ENCODE measurements at places on chromosomes 13 and 19.

DNA sequence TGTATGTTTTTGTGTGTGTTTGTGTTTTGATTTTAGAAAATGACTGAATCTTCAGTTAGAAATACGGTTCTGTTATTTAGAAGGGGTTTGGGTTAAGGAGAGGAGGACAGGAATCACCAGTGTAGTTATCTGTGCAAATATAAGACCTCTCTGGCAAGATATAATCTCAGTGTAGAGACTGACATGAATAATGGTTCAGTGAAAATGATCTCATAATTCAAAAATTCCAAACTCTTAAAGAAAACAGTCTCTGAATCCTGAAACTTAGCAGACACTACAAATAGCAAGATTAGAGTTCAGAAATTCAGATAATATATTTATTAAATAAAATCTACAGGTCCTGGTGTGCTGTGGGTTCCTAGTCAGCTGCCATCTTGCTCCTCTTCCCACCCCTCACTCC, 73.5 kb downstream of the PDS5B start:
- DNase-seq: no peak

DNA sequence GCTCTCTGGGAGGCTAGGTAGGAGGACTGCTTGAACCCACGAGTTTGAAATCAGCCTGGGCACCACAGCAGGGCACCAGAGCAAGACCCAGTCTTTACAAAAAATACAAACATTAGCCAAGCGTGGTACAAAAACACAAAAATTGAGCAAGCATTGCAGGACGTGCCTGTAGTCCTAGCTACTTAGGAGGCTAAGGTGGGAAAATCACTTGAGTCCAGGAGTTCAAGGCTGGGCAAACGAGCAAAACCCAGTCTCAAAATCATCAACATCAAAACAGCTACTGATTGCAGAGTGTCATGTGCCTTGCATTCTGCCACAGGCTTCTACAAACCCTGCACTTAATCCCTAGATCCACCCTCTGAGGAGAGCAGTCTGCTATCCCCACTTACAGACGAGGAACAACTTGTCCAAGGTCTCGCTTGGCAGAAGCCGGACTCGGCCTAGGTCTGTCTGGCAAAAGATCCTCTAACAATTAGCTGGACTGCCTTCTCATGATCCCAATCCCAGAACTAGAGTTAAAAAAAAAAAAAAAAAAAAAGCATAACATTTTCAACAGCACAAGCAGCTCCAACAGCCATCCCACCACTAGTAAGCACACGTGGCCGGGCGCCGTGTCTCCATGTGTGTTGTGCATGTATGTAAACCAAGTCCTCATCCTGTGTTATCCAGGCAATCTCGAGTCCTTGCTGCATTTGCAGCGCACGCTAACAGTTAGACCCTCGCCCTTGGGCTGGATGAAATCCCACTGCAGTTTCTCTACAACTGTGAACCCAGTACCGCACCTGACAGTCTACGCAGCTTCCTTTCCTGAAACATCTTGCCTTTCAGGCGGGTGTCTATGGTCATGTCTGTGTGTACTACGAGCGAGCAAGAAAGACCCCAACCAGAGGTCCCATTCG, 2.0 kb downstream of the PPP6R1 start:
- no peak for DNase-seq

DNA sequence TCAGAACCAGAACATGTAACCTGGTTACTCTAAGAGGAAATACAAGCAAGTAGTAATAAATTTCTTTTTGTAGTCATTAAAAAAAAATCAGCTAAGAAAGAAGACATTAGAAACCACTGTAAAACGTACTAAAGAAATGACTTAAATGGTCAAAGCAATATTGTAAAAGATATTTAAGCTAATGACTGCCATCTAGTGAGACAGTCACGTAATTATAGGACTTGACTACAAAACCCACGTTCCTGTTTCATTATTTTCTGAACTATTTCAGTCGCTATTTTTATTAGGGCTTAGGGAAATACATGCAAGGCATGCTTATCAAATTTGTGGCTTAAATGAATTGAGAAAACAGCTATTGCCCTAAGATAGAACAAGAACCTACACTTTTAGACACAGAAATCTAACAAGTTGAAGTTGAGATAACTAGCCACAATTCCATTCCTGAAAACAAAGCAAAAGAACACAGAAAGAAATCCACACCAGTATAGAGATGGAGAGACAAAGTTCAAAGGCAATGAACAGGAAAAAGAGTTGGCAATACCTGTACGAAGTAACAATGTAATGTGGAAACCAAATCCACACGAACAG, 17.9 kb downstream of the ALG5 start:
- no peak for DNase-seq

- peak; percentile 18 for DNase-seq
These were observed 5.9 kb upstream of the ARGLU1 start for GRCh38 chr13:106573868-106574267.

- DNase-seq: peak; percentile 77
These were observed 8.7 kb downstream of the SYNGR4 start for GRCh38 chr19:48372904-48373303.

DNA sequence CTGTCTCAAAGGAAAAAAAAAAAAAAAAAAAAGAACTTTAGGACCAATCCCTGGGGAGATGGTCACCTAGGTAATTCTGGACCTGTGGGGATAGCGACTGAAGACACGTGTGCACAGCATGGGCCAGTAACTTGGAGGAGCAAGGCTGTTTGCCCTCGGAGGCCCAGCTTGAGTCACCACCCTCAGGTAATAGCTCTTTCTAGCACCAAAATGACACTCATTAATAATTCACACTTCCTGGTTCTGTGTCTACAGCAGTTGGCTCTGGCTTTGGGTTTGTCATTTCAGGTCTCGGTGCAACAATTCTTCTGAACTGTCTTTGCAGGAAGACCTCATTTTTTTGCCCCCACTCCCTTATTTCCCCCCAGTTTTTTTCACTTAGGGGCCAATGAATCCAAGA, 3.9 kb upstream of the ATP11A start:
- no peak for DNase-seq

GRCh38 chr13:23506807-23507291, 63.4 kb upstream of the TNFRSF19 start:
- DNase-seq: no peak

DNA sequence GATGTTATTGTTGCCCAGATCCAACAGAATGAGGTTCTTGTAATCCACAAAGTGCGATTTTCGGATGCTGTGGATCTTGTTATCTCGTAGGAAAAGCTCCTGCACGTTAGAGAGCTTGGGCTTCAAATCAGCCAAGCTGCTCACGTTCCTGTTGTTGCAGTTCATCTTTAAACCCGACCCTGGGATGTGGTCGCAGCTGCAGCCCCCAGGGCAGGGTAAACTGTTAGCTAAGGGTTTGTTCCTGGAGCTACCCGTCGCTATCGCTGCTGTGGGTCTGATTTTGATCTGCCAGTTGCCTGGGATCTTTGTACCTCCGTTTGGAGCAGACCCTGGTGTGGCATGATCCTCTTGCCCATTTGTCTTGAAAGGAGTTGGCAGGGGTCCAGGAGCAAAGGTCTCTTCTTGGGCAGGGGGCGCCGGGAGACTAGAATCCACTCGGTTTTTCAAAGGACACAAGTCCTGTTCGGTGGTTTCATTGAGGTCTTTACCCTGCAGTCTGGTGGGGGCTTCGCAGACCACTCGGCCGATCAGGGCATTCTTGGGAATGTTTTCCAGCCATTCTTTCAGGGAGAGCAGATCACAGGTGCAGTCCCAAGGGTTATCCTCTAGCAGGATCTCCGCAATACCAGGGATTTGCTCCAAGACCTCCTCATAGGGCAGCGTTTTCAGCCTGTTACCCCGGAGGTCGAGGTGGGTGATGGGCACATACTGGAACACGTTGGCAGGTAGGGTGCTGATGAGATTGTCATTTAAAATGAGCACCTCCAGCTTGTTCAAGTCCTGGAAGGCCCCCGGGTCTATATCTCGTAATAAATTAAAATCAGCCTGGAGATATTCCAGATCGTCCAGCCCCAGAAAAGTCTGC, 1.8 kb downstream of the SLITRK1 start:
- DNase-seq: no peak

DNA sequence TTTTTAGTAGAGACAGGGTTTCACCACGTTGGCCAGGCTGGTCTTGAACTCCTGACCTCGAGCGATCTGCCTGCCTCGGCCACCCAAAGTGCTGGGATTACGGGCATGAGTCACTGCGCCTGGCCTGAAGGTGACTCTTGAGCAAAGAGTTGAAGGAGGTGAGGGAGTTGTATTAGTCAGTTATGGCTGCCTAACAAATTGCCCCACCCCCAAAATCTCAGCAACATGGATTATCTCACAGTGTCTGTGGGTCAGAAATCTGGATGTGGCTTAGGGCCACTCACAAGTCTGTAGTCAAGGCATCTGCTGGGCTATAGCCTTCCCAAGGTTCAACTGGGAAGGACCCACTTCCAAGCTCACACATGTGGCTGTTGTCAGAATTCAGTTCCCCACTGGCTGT, 52.8 kb upstream of the ADGRE5 start:
- no peak for DNase-seq

DNA sequence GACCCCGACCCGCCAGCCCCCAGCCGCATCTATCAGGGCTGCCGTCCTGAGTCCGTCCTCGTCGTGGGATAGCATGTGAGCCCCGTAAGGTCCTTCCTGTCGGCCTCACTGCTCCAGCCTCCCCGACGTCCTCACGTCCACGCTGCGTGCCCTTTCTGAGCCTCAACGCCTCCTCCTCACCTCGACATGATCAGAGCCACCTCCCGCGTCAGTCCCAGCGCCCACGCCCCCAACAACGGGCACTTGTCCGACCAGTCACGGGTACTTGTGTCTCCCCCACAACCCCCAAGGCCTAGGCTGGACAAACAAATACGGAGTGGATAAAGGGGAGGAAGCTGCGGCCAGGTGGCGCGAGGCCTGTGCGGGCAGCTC, 665 bp downstream of the ZNF497 start:
- peak; percentile 65 for DNase-seq

GRCh38 chr19:7297742-7298141, 3.5 kb upstream of the INSR start:
- DNase-seq: no peak

DNA sequence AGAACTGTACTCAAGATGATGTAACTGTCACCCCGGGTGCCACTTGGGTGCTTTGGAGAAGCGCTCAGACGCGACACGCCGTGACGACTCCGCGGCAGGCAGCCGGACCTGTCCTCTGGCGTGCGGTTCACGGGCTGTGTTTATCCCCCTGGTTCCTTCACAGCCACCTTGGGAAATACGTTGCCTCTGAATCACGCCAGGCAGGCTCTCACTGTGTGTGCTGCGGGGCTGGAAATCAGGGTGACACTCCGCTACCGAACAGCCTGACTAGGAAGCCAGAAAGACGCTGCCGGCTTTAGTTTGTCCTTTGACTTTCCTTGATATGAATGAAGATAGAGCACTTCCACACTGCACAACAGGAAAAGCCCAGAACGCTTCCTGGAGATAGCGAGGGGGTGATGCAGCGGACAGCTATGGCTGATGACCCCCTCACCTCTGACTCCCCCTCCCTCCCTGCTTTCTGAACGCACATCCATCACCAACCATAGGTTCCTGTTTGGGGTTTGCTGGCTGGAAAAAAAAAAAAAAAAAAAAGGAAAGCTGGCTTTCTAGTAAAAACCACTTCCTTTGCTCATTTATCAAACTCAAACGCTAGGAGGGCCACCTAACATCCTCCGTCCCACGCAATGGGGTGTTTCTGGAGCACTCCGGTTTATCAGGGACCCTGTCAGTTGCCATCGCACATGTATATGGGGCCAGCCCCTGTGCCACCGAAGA, 3.7 kb upstream of the GP6 start:
- DNase-seq: no peak

- no peak for DNase-seq
These were observed 2.9 kb downstream of the UBL3 start for GRCh38 chr13:29847501-29847983.

- no peak for DNase-seq
These were observed 997 bp upstream of the ZNF446 start for GRCh38 chr19:58474997-58475713.

DNA sequence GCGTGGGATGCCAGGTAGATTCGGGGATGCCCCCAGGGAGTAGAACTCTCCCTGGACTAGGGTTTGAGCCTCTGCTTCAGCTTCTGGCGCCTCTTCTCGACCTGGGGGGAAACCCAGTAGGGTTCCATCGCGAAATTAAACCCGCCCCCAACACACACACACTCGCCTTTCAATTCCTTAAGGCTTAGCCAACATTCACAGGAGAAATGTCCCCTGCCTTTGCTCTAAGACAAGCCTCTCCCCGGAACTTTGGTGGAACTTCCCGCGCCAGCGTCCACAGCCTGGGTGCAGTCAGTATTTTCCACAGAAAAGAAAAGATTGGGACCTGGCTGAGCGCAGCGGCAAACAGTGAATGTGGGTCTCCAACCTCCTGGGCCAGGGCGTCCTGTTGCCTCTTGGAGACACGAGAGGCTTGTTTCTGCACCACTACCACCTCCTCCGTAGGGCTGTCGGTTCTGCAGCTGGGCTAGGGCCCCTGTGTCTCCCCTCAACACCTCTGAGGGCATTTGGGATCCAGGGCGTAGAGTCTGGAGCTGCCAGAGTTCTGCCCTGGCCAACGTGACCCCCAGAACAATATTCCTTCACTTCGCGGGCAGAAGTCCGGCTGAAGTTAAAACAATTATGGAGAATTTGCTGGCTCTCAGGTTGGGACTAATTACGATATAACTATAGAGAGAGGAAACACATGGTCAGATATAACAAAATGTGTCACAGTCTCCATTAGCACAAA, 3.2 kb downstream of the PDX1 start:
- DNase-seq: no peak

DNA sequence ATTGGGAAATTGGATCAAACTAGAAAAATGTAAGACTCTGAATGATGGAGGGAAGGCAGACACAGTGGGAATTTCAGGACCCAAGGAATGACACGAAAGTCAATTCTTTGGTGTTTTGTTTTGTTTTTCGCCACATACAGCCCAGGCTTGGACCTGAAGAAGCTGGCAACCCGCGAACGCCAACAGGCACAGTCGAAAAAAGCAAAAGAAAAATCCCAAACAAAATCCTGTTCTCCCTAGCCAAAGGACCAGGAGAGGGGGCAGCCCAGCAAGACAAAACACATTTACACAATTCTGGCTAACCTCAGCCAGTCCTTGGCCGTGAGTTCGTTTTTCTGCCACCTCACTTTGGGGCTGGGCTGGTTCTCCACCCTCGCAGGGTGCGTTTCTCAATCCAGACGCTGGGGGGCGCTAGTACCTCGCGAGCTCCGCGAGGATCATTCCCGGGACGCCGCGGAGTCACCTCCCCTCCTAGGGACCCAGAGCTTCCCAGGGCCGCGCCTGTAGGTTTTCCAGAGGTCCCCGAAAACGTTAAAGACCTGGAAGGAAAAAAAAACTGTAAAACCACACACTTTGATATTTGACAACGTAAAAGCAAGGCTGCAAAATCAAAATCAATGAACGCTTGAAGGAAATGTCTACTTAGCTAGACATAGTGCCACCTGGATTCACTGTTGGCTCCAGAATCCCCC, 34.9 kb upstream of the TPM4 start:
- DNase-seq: peak; percentile 65

- no peak for DNase-seq
These were observed at the start of gene SYT3 for GRCh38 chr19:50639121-50640112. SYT3 (minus strand) TSS chr19:50639881; CDS start chr19:50637411, 2,470 bp downstream.
